SK-N-SH (cell line): ENCODE measurements at places on chromosomes 5 and 9.

- DNase-seq = no peak
Measured at GRCh38 chr9:68851657-68852056, 146.6 kb downstream of the PIP5K1B start.

GRCh38 chr5:89303033-89303480, 420.1 kb upstream of the MEF2C start:
- DNase-seq = no peak

DNA sequence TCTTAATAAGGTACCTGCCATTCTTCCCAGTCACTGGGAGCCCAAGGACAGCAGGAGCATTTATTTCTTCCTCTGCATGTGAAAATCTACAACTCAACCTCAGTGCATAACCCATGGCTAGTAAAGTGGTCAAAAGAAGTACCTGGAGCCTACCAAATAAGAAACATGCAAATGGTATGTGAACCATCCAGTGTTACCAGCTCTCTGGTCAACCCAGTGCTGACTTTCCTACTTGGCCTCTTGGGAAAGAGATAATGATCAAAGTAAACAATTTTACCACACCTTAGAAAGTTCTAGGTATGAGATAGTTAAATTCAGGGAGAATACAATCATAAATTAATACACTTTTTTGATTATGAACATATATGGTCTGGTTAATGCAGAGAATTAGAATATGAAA, 325.6 kb downstream of the ENC1 start:
- no peak for DNase-seq

DNA sequence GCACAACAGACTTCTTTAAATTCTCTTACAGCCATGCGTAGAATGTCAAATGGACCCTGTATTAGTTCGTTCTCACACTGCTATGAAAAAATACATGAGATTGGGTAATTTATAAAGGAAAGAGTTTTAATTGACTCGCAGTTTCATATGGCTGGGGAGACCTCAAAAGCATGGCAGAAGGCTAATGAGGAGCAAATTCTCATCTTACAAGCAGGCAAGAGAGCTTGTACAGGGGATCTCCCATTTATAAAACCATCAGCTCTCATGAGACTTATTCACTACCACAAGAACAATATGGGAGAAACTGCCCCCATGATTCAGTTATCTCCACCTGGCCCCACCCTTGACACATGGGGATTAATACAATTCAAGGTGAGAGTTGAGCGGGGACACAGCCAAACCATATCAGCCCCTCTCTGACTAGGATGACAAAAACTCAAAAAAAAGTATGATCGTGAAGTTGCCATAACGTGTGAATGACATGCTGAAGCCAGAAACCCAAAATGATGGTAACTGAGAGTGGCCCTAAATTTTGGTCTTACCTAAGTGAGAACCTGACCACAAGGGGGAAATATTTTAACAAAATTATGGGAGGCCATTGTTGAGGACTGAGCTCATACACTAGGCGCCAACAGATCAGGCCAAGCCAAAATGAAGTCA, 17.5 kb upstream of the TEX10 start:
- no peak for DNase-seq

GRCh38 chr9:100368672-100369071, 15.9 kb upstream of the TEX10 start:
- DNase-seq = no peak

- DNase-seq = no peak
Measured at GRCh38 chr5:145509336-145510136, 325.6 kb downstream of the PRELID2 start.

- peak; percentile 21 for DNase-seq
Measured at GRCh38 chr5:51377151-51378060, 5.8 kb upstream of the ISL1 start.
